D341Med (cell line): ENCODE measurements at places on chromosomes 2 and 18.
A peak's percentile ranks its signal among the peaks of the same experiment; 100 is the strongest.

DNA sequence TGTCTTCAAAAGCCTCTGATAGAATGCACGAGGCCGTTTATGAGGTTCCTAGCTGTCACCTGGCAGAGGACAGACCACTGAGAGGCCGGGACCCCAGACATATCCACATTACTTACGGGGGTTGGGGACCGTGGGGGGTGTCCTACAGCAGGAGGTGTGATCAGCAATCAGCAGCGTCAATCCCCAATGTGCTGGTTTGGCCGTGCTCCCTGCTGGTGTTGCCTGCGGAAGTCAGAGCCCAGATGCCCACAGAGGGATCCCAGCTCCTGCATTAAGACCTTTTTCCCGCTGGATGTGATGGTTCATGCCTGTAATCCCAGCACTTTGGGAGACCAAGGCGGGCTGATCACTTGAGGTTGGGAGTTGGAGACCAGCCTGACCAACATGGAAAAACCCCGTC lies 20.8 kb upstream of the SP5 start:
- no peak for DNase-seq

- no peak for DNase-seq
Observed at GRCh38 chr2:10006236-10007161, 36.9 kb upstream of the KLF11 start.

GRCh38 chr18:78542204-78542603 lies 437.4 kb upstream of the SALL3 start:
- no peak for DNase-seq

- no peak for DNase-seq
Observed at GRCh38 chr18:27717250-27717649, 459.7 kb downstream of the CDH2 start.

DNA sequence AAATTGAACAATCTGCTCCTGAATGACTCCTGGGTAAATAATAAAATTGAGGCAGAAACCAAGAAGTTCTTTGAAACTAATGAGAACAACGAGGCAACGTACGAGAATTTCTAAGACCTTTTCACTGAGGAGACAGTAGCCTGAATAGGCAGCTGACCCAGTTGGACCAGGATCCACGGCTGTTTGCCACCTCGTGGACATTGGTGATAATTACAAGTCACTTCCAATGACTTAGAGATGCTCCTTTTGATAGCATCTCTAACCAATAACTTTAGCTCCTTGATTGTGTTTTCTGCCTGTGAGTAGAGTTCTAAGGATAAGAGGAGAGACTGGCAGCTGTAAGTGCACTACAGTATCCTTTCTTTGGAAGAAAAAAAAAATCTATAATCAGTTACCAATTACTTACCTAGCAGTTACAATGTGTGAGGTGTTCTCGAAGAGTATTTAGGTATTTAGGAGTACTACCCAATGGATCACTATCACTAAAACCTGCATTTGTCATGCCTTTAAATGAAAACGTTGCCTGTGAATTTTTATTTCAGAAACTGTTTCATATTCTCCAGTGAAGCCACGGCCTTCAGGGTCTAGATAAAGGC lies 31.3 kb upstream of the CNTNAP5 start:
- DNase-seq, result peak; percentile 58

DNA sequence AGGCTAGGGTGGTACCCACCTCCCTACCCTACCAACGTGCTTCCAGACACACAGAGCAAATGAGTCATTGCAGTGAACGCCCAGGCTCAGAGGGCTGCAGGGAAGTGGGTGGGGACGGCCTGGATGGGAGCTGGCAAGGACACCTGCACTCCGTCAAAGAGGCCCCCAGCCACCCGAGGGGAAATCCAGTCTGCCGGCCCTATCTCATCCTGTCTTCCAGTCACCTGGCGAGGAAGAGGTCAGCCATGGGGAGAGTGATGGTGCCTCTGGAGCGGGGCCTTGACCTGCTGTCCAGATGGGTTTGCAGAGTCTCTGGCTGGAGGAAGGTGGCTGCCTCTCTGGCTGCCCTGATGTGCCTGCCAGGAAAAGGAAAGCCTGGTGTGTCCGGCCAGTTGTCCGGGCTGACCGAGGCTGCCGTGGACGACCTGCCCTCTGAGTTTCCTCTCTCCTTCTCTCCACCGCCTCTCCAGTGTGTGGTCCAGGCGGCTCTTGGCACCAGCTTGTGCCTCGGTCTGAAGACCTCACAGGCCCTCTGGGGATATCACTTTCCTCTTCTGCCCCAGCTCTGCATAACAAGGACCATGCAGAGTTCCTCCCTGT lies 209.7 kb upstream of the COPS8 start:
- DNase-seq, result no peak

GRCh38 chr2:4353668-4354067 lies 650.3 kb downstream of the DCDC2C start:
- no peak for DNase-seq

- DNase-seq, result no peak
Observed at GRCh38 chr2:176174824-176175708, 13.4 kb upstream of the HOXD1 start.

GRCh38 chr18:23138471-23138870 lies 3.2 kb downstream of the CABLES1 start:
- DNase-seq, result no peak

GRCh38 chr18:48996901-48997463 lies 46.2 kb upstream of the SMAD7 start:
- DNase-seq, result no peak

- DNase-seq, result no peak
Observed at GRCh38 chr2:241980193-241980592, 110.7 kb downstream of the RTP5 start.

DNA sequence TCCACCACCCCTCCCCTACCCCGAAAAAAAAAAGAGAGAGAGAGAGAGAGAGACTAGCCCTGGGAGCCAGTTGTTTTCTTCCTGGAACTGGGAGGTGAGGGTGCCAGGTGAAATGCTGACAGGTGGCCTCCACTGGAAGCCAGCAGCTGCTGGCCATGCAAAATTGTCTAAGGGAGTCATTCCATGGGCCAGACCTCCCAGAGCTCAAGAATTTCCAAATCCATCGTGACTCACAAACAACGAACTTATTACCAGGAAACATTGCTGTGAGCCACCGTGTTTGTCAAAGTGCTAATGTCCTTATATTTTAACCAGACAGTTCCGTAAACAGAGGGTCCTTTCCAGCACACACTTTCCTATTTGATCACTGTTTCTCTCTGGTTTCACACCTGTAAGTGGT lies 68.5 kb upstream of the PID1 start:
- DNase-seq, result no peak

GRCh38 chr2:131156452-131157149 lies 51.5 kb downstream of the PLEKHB2 start:
- no peak for DNase-seq

- DNase-seq, result peak; percentile 41
Observed at GRCh38 chr18:76450452-76451395, 44.3 kb downstream of the ZNF516 start.

GRCh38 chr2:25672494-25673299 lies 680 bp downstream of the DTNB start:
- peak; percentile 82 for DNase-seq

- peak; percentile 65 for DNase-seq
Observed at GRCh38 chr2:72917877-72918553, 696 bp downstream of the EMX1 start.

DNA sequence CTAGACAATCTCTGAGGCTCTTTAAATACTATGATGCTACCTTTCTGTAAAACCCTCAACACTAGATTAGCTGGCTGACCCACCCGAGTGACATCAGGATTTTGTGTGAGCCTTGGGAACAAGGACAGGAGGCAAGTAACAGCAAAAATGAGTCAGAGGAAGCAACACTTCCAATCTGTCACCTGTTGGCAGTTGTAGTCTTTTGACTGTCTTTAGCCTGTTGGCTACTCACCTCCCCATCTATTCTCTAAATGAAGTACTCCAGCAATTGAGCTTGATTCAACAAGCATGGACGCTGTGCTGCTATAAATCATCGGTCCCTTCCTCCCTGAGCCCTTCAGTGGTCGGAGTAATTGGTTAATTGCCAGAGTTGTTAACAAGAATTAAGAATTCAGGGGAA lies 898.7 kb downstream of the BCL11A start:
- DNase-seq, result no peak

DNA sequence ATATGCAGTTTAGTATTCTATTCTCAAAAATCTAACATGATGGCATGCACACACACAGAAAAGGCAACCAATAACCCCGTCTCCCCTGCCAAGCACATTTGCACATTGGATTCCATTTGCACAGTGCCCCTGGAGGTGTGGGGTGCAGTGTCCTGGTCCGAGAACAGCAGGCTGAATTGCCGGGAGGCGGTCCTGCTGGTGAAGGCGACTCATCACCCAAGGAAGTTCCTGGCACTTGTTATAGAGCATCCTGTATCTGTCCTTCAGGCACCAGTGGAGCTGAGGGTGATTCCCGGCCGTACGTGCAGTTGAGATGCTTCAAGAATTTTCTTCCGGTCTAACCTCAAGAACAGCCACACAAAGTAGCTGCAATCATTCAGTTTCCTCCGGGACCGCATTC lies 73.0 kb upstream of the RAB12 start:
- DNase-seq, result no peak

- DNase-seq, result peak; percentile 83
Observed at GRCh38 chr2:72917138-72917876, at the start of gene EMX1. TSS of gene EMX1 (plus strand) at chr2:72917519. CDS start at chr2:72917853, 334 bp downstream.

- DNase-seq, result no peak
Observed at GRCh38 chr2:143210446-143210819, 81.2 kb downstream of the ARHGAP15 start.

GRCh38 chr18:37452682-37453385 lies 112.8 kb downstream of the CELF4 start:
- peak; percentile 55 for DNase-seq

GRCh38 chr2:45301307-45302277 lies 292.3 kb upstream of the SIX2 start:
- DNase-seq, result no peak

DNA sequence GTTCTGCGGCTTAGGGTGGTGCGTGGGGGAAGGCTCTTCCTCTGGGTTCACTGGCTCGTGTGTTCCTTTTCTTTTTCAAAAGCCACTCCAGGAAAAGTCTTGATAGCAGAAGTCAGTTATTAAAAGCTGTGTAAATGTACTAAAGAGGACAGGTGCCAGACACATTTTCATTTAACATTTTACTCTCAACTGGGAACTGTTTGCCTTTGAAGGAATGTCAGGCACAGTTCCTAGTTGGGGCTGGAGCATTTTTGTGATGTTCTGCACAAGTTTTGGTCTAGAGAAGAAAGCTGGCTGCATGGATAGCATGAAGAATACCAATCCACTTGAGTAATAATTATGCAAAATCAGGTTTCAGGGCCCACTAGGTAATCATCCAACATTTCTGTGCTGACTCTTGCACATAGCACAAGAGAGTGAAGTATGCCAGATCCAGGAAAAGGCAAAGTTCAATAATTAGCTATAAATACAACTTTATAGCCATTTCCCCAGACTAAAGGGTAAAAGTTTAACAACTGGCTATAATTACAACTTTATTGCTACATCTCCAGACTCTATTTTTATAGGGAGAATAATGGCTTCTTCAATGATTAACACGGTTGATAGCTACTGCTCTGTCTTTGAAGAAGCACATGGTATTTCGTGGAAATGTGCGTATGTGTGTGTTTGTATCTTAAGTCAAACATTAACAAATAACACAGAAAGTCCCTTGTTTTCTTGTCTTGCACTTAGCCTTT lies 16.2 kb downstream of the SCYGR8 start:
- DNase-seq, result no peak

- no peak for DNase-seq
Observed at GRCh38 chr2:149816756-149817551, 229.4 kb upstream of the MMADHC start.

- DNase-seq, result no peak
Observed at GRCh38 chr18:39761273-39761672, 2193.8 kb upstream of the PIK3C3 start.

- DNase-seq, result peak; percentile 81
Observed at GRCh38 chr18:12328179-12328823, 20.3 kb downstream of the TUBB6 start.

GRCh38 chr18:36519358-36519757 lies 221.8 kb downstream of the FHOD3 start:
- no peak for DNase-seq

DNA sequence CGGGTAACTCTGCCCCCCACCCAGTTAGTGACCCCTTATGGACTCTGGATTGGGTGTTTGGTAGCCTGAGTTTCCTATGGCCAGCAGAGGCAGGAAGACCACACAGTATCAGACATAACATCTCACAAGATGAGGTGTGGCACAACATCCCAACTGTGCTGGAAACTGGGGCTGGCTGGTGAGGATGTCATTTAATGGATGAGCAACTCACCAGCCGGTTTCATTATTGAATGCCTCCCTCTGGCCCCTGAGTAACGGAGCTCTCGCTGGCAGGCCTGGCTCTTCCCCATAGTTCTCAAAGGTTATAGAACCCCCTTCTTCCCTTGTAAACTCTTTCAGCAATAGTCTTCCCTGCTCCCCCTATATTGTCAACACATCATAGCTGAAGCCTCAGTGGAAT lies 195.0 kb downstream of the BCL11A start:
- no peak for DNase-seq

DNA sequence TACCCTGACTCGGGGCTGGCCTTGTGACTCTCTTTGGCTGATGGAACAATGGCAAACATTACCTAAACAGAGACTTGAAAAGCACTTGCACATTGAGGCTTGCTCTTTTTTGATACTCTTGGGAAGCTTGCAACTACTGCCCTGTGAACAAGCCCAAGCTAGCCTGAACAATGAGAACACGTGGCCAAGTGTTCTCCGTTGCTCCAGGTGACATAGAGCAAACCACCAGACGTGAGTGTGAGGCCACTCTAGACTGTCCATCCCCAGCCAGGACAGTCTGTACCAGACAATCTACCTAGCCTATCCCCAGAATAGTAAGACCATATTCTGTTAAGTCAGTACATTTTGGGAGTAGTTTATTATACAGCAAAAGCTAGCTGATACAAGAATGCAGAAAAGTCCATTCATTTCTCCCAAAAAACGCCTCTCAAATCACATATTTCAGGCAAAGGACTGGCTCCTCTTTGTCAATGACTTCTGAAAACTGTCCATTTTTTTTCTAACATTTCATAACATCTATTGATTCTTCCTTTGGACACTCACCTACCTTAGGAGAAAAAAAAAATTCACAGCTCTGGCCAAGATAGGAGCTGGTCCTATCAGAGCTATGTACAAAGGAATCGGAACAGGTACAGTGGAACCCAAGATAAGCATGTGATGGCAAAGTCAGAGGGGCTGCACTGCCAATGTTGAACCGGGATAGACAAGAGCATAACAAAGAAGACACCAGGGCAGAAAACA lies 142.1 kb upstream of the PKDCC start:
- DNase-seq, result no peak

- DNase-seq, result no peak
Observed at GRCh38 chr2:30661173-30662107, 145.8 kb downstream of the CAPN13 start.

- no peak for DNase-seq
Observed at GRCh38 chr2:102784940-102785339, 23.1 kb downstream of the TMEM182 start.
